Activated CD4-positive, alpha-beta T cell treated with anti-CD3 and anti-CD28 coated beads, Interleukin-2, amount 10 ng/mL, durations not matched to agents 7 days and 5 days (primary cell): ENCODE measurements at places on chromosomes 11 and 22. TPM values are rescaled to one million over a fixed set of nuclear protein-coding genes. Genes with fewer than 3 reads are reported as not detected.

Gene ZNF408
- total RNA-seq = 16.3 TPM

Gene FXYD6
- total RNA-seq = not detected

Gene CNTF
- total RNA-seq = 3.7 TPM

Gene ZDHHC13
- total RNA-seq = 25.1 TPM

Gene HTATIP2
- total RNA-seq = 40.7 TPM

Gene EXPH5
- total RNA-seq = 2.0 TPM

Gene SCUBE2
- 0.55 TPM for total RNA-seq

Gene ROM1
- total RNA-seq = 1.0 TPM

Gene PDGFB
- total RNA-seq = 1.1 TPM

Gene APOBEC3A
- total RNA-seq = not detected

Gene APOA5
- total RNA-seq = not detected

Gene DCHS1
- total RNA-seq = 0.35 TPM

Gene ANAPC15
- total RNA-seq = 74.5 TPM

Gene GGTLC2
- total RNA-seq = not detected

Gene CCDC34
- total RNA-seq = 18.8 TPM

Gene MUC6
- total RNA-seq = not detected

Gene CSNK2A3
- total RNA-seq = 1.0 TPM

Gene NEU3
- total RNA-seq = 12.5 TPM

Gene KRTAP5-9
- 0.19 TPM for total RNA-seq

Gene EHF
- not detected for total RNA-seq

Gene FAM227A
- total RNA-seq = 0.02 TPM

Gene DEUP1
- total RNA-seq = not detected

Gene PANX3
- not detected for total RNA-seq

Gene CYP2D6
- 6.6 TPM for total RNA-seq

Gene TMPRSS6
- total RNA-seq = 0.73 TPM

Gene F2
- total RNA-seq = 0.15 TPM

Gene GAL3ST1
- total RNA-seq = not detected

Gene HTR3A
- total RNA-seq = not detected

Gene OVCH2
- total RNA-seq = not detected

Gene PRDM11
- 1.7 TPM for total RNA-seq

Gene HBD
- not detected for total RNA-seq

Gene MYOD1
- not detected for total RNA-seq

Gene RBMXL2
- total RNA-seq = not detected

Gene ST14
- total RNA-seq = not detected

Gene CALCA
- total RNA-seq = not detected

Gene LRRC75B
- total RNA-seq = 1.0 TPM

Gene SERPIND1
- not detected for total RNA-seq

Gene ASRGL1
- total RNA-seq = 0.84 TPM

Gene VSIG10L2
- total RNA-seq = not detected

Gene CABP7
- 0.06 TPM for total RNA-seq

Gene SCGB2A2
- total RNA-seq = not detected

Gene MMP8
- total RNA-seq = not detected

Gene C22orf31
- total RNA-seq = not detected

Gene DAGLA
- total RNA-seq = 0.45 TPM

Gene DNAJB7
- not detected for total RNA-seq

Gene KIF18A
- total RNA-seq = 31.8 TPM

Gene ZFP91
- total RNA-seq = 48.8 TPM

Gene RAG1
- total RNA-seq = 0.10 TPM

Gene MDK
- 8.2 TPM for total RNA-seq

Gene GPR83
- 0.06 TPM for total RNA-seq
